ENCODE measurements at places on chromosomes 4 and X.
A peak's percentile ranks its signal among the peaks of the same experiment; 100 is the strongest.

- DNase-seq = no peak
- H3K4me1 ChIP-seq = no peaks in the 10 kb centered on the region
- no peak overlapping the region for H3K27ac ChIP-seq
- no peaks in the 10 kb centered on the region for H3K27me3 ChIP-seq
Observed at GRCh38 chr4:156794863-156795262, 176.7 kb downstream of the PDGFC start.

DNA sequence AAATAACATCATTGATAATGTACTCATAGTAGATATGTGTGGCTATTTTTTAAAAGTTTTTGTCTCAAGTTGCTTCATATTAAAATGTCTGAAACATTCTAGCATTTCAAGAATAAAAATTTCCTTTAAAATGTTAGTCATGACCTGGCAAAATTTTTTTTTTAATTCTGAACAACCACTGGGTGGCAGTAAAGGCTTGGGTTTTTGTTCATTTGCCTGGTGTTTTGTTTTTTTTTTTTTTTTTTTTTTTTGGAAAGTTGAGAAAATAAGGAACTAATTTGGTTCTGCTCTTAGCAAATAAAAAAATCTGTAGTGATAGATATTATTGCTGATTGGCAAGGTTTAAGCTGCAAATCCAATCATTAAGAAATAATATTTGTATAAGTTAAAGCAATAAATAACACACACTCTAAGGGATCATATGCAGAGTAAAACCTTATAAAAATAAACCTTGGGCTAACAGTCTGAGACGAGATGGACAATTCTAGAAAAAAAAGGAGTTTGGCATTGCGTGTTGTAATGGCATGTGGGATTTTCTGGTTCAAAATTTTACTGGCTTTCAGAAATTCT lies 81.4 kb downstream of the CEP44 start:
- H3K27me3 ChIP-seq = peaks cover 9% of the 10 kb centered on the region
- H3K4me1 ChIP-seq = no peaks in the 10 kb centered on the region

DNA sequence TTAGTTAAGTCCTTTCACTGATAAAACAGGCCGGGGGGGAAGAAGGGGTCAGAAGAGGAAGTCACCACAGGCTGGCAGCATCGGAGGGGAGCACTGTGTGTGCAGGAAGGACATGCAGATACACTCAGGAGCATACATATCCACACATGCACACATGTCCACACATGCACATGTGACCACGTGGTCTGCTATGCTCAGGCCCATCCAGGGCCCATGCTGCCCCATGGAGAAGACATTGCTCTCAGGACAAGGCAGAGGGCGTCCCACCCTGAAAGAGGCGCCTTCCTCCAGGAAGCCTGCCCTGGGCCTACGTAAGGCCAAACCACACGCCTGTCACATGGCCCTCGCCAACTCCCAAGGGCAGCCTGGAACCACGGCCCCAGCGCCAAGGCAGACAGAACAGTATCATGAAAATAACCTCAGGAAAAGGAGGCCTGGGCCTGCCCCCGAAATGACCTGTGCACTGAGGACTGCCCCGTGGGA lies 15.8 kb downstream of the WDR1 start:
- peak overlapping the region; percentile 95 for H3K27ac ChIP-seq
- DNase-seq = peak; percentile 46
- peaks cover 99% of the 10 kb centered on the region for H3K4me1 ChIP-seq
- peaks cover 79% of the 10 kb centered on the region for H3K36me3 ChIP-seq
- no peaks in the 10 kb centered on the region for H3K27me3 ChIP-seq
- peak overlapping the region; percentile 60 for H3K4me3 ChIP-seq

DNA sequence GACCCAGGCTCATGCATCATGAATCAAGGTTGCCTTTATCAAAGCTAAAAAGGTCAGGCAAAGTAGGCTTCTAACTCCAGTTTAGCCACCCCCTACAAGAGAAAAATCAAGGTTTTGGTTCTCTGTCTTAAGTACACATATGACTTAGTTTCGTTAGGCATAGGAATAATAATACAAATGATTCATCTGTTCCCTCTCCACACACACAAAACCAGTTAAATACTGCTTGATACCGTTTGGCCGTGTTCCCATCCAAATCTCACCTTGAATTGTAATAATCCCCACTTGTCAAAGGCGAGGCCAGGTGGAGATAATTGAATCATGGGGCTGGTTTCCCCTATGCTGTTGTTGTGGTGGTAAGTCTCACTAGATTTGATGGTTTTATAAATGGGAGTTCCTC lies 226.2 kb downstream of the HS6ST2 start:
- no peak for DNase-seq
- H3K36me3 ChIP-seq = no peaks in the 10 kb centered on the region
- H3K27ac ChIP-seq = no peak overlapping the region
- peaks cover 4% of the 10 kb centered on the region for H3K4me1 ChIP-seq
- H3K4me3 ChIP-seq = no peak overlapping the region

- peak overlapping the region; percentile 90 for H3K27ac ChIP-seq
- H3K27me3 ChIP-seq = no peaks in the 10 kb centered on the region
- peak overlapping the region; percentile 88 for H3K4me3 ChIP-seq
- no peak for DNase-seq
Observed at GRCh38 chrX:72271812-72272211, 5.2 kb downstream of the RPS4X start.

GRCh38 chrX:18898492-18898891 lies 85.4 kb downstream of the PHKA2 start:
- H3K27me3 ChIP-seq = no peaks in the 10 kb centered on the region
- H3K4me3 ChIP-seq = no peak overlapping the region
- H3K36me3 ChIP-seq = peaks cover 5% of the 10 kb centered on the region
- no peak for DNase-seq
- H3K27ac ChIP-seq = no peak overlapping the region
- no peaks in the 10 kb centered on the region for H3K4me1 ChIP-seq

DNA sequence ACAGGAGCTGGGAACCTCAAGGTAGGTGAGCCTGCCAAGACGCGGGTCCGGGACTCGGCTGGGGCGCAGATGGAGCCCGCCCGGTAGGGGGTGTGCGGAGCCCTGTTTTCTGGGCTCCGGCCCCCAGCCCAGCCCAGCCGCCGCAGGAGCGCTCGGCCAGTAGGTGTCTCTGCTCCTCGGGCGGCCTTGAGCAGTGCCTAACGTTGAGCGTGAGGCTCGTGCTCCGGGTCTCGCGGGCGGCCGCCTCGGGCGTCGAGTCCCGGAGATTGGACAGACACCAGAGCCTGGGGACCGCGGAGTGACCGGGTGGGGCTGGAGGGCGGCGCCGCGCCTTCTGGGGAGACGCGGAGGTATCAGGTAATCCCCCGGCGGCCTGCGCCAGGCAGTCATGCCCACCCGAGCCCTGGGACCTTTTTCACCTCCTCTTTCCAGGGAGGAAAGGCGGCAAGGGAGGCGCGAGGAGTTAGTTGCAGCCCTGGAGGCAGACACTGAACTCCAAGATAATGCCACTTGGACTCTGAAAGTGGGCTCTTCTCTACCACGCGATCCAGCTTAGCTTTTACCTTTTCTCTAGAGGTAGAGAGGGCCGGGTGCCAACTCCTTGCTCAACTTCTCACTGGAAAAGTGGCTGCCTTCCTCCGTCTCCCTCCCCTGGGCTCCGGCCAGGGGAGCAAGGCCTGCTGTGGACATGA lies 14.5 kb upstream of the FGG start:
- H3K4me3 ChIP-seq = no peak overlapping the region
- H3K4me1 ChIP-seq = no peaks in the 10 kb centered on the region
- no peaks in the 10 kb centered on the region for H3K36me3 ChIP-seq
- no peak overlapping the region for H3K27ac ChIP-seq
- peak; percentile 69 for DNase-seq
- H3K27me3 ChIP-seq = peaks cover 26% of the 10 kb centered on the region

- H3K36me3 ChIP-seq = no peaks in the 10 kb centered on the region
- H3K4me3 ChIP-seq = no peak overlapping the region
- no peaks in the 10 kb centered on the region for H3K4me1 ChIP-seq
- DNase-seq = no peak
Observed at GRCh38 chr4:68891678-68892077, 59.9 kb downstream of the UGT2A3 start.

DNA sequence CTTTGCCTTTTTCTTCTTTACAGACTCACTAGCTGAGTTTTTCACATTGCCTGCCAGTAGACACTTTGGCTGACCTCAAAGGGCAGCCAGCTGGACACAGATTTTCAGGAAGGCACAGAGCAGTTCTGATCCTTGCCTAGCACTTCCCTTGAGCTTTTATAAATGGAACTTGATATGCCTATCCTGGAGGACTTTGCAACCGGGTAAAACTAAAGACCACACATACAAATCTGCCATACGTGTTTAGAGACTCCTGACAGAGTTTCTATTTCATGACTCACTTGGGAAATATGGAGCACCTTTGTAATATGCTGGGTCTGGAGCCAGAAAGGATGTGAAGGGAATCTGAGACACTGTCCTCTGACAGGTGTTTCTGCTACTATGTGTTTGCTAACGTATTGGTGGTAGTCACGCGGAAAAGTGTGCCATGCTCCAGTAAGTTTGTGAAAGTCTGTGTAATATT lies 56.7 kb upstream of the RASSF6 start:
- no peak overlapping the region for H3K4me3 ChIP-seq
- DNase-seq = no peak
- no peak overlapping the region for H3K27ac ChIP-seq
- H3K4me1 ChIP-seq = no peaks in the 10 kb centered on the region

DNA sequence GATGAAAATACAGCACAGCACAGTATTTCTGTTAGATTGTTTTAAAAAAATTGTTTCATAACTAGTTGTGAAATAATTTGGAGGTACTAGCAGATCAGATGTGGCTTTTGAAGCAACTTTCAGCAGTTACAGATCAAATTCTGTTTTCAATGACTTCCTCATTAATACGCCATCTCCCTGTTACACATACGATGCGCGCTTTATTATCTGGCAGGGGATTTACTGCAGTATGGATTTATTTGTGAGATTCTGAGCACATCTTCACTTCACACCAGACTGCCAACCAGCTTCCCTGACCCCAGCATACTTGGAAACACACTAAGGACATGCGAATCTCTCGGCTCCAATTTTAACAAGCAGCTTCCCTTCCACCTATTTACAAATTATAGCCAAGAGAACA lies 235.5 kb upstream of the DIAPH2 start:
- H3K4me1 ChIP-seq = no peaks in the 10 kb centered on the region
- H3K27me3 ChIP-seq = no peaks in the 10 kb centered on the region
- H3K36me3 ChIP-seq = no peaks in the 10 kb centered on the region
- no peak overlapping the region for H3K4me3 ChIP-seq
- DNase-seq = no peak
- no peak overlapping the region for H3K27ac ChIP-seq

DNA sequence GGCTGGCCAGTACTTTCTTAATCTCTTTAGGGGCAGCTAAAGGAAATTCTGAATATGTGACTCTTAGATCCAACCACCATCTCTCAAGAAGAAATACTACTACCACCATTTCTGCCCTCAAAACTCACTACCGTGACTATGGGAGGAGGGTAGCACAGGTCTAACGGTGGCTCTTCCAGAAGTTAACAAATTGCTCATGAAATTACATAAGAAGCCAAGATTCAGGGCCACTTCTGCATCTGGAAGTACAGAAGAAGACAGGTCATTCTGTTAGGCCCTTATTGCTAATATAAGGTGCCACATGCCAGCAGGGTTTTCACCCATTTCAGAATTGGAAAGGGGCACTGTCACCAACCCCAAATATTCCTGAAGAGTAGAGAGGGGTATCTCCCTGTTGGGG lies 19.6 kb upstream of the NKRF start:
- no peaks in the 10 kb centered on the region for H3K4me1 ChIP-seq
- peaks cover 14% of the 10 kb centered on the region for H3K36me3 ChIP-seq
- no peaks in the 10 kb centered on the region for H3K27me3 ChIP-seq
- H3K27ac ChIP-seq = no peak overlapping the region
- H3K4me3 ChIP-seq = no peak overlapping the region

DNA sequence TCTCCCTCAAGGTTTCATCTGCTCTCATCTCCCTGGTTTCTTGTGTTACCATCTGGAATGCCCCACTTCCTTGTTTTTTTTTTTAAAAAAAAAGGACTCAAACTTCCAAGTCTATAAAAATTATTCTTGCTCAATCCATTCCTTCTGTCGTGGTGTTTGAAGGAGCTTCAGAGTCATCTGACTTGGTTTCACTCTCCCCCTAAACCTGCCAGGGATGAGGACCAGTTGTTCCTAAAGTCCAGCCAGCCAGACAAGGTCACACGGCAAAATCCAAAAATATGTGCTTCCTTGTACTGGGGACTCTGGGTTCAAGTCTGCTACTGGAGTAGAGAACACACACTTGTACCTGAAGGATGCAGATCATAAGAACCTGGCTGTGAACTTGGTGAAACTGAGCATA lies 84.5 kb upstream of the GPM6B start:
- no peak overlapping the region for H3K27ac ChIP-seq
- no peak for DNase-seq

DNA sequence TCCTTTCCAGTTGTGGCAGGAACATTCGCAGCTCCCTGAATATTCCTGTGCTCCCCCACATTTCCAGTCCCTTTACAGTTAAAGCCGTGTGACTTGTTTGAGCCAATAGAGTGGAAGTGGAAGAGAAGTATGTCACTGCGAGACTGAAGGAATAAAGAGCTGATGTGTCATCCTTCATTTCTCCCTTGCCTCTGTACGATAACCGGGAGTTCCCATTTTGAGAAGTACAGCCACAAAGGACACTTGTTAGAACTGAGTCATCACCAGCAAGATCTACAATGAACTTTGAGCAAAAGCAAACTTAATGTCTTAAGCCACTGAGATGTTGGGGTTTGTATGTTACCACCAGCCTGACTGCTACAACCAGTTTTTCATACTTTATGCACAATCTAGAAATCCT lies 92.3 kb downstream of the SPRY1 start:
- H3K27ac ChIP-seq = peak overlapping the region; percentile 82
- no peak for DNase-seq
- H3K27me3 ChIP-seq = no peaks in the 10 kb centered on the region
- no peaks in the 10 kb centered on the region for H3K36me3 ChIP-seq
- H3K4me3 ChIP-seq = peak overlapping the region; percentile 60
- H3K4me1 ChIP-seq = peaks cover 30% of the 10 kb centered on the region

- H3K27me3 ChIP-seq = peaks cover 5% of the 10 kb centered on the region
- no peaks in the 10 kb centered on the region for H3K36me3 ChIP-seq
- no peak overlapping the region for H3K27ac ChIP-seq
- H3K4me3 ChIP-seq = no peak overlapping the region
- H3K4me1 ChIP-seq = no peaks in the 10 kb centered on the region
Observed at GRCh38 chr4:140875746-140876452, 119.7 kb upstream of the TBC1D9 start.

GRCh38 chr4:182190306-182190705 lies 52.9 kb upstream of the TENM3 start:
- no peak for DNase-seq
- no peak overlapping the region for H3K4me3 ChIP-seq
- no peaks in the 10 kb centered on the region for H3K36me3 ChIP-seq
- H3K27ac ChIP-seq = no peak overlapping the region
- no peaks in the 10 kb centered on the region for H3K27me3 ChIP-seq

- DNase-seq = no peak
- no peak overlapping the region for H3K27ac ChIP-seq
- H3K36me3 ChIP-seq = no peaks in the 10 kb centered on the region
- H3K4me1 ChIP-seq = no peaks in the 10 kb centered on the region
- no peaks in the 10 kb centered on the region for H3K27me3 ChIP-seq
Observed at GRCh38 chr4:4410271-4410670, 23.4 kb downstream of the NSG1 start.
